Psoas muscle (tissue), 8 donors: ENCODE measurements at places on chromosomes 7 and 10. TPM values are rescaled to one million over a fixed set of nuclear protein-coding genes. Genes with fewer than 3 reads are reported as not detected.

Gene DOCK4
- 3.9 TPM for polyA plus RNA-seq

Gene SLC18A2
- 0.05 TPM for polyA plus RNA-seq

Gene UTF1
- not detected for polyA plus RNA-seq

Gene GRID2IP
- not detected for polyA plus RNA-seq

Gene OPALIN
- not detected for polyA plus RNA-seq

Gene TASOR2
- polyA plus RNA-seq: 24.9 TPM
